Fibroblast of upper back skin (primary cell): ENCODE measurements at places on chromosomes 5 and 9.

DNA sequence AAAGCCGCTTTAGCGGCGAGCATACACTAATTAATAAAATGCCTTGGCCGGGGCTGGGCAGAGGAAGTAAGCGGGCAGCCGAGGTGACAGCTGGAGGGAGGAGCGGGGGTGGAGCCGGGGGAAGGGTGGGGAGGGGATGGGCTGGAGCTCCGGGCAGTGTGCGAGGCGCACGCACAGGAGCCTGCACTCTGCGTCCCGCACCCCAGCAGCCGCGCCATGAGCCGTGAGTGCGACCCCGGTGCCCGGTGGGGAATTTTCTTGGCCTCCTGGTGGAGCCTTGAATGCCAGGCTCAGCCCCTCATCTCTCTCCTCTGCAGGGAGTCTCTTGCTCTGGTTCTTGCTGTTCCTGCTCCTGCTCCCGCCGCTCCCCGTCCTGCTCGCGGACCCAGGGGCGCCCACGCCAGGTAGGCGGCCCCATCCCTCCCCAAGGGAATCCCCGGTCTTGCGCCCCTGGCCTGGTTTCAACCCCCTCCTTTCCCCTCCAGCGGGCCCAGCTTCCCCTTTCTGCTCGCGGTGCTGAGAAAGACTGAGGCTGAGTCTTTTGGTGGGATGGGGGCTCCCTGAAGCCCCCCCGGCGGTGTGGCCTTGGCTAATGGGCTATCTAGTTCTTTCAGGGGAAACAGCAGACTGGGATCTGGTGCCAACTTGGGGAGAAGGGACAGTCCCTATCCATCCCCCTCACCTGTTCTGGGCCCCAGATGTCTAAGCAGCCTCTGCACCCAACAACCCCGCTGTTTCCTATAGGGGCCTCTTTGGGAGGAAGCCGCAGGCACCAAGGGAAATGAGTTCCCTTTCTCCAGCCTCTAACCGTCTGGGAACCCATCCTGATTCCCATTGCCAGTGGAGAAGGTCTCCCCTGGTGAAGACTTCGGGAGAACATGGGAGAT is at the start of gene PTGS1:
PTGS1 (plus strand) TSS at position 156 of the 887 bp plus-strand sequence; CDS start at position 217, 61 bp downstream.
- no peak for DNase-seq

DNA sequence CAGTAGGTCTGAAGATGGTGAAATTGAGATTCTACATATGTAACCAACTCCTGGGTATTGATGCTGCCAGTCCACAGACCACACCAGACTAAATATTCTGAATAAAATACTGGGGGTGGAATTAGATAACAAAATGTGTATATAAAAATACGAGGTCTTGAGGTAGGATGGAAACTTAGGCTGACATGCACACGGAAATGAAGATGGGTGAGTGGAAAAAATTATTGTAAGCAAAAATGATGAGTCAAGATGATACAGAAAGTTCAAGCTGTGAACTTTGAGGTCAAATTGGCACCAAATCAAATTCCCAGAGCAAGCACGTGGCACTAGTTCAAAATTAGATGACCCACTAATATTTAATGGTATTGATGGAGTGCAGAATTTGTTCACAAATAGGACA is 713.4 kb upstream of the ACO1 start:
- no peak for DNase-seq

- no peak for DNase-seq
Measured at GRCh38 chr5:170342153-170342725, 44.7 kb upstream of the LCP2 start.

DNA sequence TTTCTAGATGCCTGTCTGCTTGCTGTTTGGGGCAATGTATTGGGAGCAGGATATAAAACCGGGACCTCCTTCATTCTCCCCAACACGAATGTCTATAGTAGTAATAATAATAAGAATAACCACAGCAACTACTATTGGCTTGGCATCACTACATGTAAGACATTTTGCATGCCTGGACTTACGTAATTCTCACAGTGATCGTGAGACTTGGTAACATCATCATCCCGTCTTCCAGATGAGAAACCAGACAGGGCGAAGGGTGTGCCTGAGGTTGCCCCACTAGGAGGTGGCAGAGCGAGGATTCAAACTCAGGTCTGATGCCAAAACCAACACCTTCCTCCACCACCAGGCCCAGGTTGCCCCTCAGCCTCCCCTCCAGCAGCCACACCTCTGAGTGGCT is 185.1 kb downstream of the RGS3 start:
- no peak for DNase-seq

- no peak for DNase-seq
Measured at GRCh38 chr5:75964008-75964407, 119.2 kb upstream of the SV2C start.

GRCh38 chr5:111535879-111536549 is 23.7 kb upstream of the STARD4 start:
- no peak for DNase-seq

DNA sequence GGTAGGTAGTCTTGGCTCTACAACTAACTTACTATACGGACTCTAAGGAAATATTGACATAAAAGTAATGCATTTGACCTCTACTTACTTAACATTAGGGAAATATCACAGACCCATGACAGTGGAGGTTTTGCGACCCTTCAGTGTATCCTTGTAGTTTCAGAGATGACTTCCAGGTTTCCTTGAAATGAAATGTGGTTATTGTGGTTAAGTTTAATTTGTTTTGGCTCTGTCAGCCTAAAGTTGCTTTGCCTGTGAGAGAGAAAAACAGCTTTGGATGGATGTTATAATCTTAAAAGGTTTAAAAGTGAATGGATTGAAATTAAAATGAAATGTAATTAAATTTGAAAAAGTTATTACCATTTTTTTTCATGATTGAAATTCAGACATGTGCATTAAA is 42.9 kb downstream of the LRRTM2 start:
- DNase-seq = peak; percentile 27

- DNase-seq = no peak
Measured at GRCh38 chr5:68315679-68316271, 100.2 kb downstream of the PIK3R1 start.
